ENCODE measurements at places on chromosomes 1 and 21.

GRCh38 chr1:217389895-217390294, 241.0 kb downstream of the GPATCH2 start:
- no peak for DNase-seq

GRCh38 chr21:21199342-21200102, 201.3 kb downstream of the NCAM2 start:
- DNase-seq: no peak

GRCh38 chr1:87104140-87104539, 189.7 kb downstream of the HS2ST1 start:
- no peak for DNase-seq

DNA sequence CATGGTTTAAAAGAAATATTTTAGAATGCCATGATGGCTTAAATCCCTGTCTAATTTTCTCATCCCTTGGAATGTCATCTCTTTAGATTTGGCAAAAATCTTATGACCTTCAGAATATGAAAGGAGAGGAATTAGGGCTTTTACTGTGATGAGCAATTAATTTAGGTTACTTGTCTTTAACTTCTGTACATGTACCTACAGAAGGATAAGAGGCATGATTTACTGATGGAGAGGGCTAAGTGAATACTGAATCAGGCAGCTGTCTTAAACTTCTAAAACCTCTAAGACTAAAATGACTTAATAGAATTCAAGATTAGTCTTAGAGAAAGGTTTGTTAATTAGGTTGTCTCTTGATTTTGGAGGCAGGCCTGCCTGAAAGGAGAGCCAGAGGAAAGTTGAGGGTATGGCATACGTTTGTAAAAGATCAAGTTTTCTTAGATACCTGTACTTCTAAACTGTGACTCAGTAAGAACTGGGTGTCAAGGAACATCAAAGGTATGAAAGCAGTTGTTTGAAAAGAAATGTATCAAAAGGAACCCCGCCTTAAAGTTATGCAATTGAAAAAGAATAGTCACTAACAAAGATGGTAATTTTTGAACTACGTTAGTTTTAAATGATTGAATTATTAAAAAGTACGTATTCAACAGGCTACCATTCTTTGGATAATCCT, 12.5 kb downstream of the MACO1 start:
- no peak for DNase-seq

DNA sequence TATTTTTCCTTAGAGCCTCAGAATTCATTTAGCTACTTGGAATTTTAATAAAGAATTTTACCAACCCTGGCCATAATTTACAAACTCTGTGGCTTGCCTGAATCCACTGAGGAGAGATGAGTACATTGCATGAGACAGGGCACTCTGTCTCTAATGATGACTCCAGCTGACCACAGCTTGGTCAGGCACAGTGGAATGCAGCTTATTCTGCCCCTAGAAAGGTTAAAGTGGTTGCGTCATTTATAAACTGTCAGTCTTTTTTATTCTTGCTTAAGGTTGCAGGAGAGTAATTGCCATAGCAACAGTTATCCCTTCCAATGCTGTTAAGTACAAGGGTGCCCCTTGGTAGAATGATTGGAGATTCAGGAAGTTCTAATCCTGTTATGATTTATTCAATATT, 28.3 kb downstream of the PDE4B start:
- no peak for DNase-seq

GRCh38 chr1:153261281-153262069, 2.0 kb downstream of the LORICRIN start:
- DNase-seq: peak; percentile 6

DNA sequence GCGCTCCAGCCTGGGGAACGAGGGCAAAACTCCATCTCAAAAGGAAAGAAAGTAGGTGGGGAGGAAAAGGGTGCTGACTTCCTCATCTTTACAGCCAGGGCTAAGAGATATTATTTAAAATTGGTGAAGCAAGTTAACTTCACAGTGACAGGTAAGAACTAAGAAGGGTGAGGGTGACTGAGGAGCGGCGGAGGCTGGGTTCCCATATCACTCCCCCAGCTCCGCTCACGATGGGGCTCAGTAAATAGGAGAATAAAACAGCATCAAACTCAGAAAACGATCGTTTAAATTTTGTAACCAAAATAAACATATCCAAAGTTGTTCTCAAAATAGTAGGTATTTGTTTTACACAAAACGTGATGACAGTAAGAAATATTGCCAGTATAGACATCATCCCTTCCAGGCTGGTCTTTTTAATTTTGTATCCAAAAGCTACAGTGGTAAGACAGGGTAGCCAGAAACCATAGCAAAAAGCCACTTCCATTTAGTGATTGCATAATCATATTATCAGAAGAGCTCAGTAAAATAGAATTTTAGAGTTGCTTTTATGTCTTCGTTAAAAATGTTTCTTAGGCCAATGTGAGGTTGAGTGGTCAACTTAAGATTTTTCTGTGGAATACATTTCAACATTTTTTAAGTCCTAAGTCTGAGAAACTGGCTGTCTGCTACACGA, 26.2 kb upstream of the ADARB1 start:
- no peak for DNase-seq

DNA sequence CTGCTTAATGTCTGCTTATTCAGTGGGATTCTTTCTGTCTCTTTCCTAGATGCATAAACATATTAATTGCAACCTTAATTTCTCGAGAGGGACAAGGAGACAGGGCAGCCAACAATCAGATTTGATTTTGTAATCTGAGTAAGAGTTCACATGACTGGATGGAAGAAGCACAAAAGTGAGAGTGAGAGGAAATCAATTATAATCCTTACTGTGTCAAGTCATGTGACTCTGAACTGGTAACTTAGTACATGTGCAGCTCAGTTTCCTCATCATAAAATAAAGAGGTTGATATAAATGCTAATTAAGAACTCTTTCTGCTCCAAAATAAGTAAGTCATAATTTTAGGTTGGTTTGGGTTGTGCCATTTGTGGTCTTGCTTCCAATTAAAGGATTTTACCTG, 439.5 kb downstream of the AMY1C start:
- DNase-seq: no peak

DNA sequence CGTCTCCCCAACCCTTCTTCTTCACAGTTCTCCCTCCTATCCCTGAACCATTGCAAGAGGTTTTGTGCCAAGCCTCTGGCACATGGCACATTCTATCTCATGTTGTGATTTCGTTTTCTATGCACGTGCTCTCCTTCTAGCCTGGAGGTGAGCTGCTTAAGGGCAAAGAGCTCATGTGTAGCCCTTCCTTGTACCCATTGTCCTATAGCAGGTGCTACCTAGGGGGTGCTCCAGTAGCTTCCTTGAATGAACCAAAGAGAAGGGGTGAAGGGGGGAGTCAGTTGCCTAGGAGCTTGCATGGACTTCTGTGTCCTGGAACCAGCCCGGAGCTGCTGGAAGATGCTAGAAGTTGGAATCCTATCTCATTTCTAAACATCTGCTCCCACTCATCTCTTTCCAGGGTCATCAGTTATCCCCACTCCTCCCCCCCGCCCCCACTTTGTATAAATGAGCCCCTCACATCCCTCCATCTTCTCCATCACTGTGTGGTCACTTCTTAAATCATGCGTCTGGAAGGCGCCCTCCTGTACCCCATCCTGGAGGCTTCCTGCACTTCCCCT, 535 bp upstream of the DISC1 start:
- peak; percentile 13 for DNase-seq

DNA sequence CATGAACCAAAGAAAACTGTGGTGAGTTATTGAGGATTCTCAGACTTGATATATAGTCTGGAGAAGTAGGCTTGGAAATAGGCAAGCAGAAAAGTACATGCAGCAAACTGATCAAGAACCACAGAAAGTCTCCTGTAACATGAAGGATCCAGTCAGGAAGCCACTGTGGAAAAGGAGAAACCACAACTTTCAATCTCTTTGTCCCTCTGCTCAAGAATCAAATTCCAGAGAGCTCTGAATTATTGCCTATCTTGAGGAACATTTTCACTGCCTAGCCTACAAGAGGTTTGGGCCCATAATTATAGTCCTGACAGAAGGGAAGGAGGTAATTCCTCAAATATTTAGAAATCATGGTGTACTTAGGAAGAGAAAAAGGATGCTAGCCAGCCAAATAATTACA, 43.0 kb upstream of the ADAMTS1 start:
- no peak for DNase-seq

GRCh38 chr1:94543001-94543400, 1.4 kb upstream of the F3 start:
- no peak for DNase-seq

- DNase-seq: no peak
These were observed 41.9 kb downstream of the C21orf91 start for GRCh38 chr21:17777072-17777765.

DNA sequence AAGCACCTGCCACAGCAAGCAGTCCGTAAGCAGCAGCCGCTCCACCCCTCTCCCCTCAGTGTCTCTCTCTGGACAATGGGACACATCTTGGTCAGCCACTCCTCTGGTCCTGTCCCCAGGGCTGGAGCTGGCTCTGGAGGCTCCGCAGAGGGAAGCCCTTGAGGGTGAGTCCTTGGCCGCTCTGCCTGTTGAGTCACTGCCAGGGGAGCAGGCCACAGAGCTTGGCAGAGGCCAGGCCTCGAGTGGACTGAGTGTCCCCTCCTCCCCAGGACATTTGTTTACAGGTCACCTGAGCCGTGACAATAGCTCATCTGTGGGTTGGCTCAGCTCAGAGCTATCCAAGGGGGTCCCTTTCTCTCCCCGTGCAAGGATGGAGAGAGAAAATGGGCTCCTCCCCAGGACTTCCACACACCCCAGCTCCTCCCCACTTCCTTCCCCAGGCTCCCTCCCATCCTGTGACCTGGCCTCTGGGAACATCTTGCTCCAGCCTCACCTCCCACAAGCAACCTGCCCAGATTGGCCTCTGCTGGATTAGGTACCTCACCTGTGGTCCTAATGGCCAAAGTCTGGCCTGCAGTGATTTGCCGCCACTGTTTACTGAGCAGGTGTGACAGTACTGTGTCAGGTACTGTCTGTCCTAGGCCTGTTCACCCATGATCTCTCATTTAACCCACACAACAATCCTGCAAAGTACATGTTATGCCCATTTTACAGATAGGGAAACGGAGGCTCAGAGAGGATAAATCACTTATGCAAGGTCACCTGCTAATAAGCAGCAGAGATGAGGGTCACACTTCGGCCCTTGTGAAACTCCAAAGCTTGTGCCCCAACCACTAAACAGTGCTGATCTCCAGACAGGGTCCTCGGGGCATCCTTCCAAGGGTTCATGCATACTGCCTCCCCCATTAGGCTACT, 4.8 kb downstream of the FAM131C start:
- DNase-seq: no peak

DNA sequence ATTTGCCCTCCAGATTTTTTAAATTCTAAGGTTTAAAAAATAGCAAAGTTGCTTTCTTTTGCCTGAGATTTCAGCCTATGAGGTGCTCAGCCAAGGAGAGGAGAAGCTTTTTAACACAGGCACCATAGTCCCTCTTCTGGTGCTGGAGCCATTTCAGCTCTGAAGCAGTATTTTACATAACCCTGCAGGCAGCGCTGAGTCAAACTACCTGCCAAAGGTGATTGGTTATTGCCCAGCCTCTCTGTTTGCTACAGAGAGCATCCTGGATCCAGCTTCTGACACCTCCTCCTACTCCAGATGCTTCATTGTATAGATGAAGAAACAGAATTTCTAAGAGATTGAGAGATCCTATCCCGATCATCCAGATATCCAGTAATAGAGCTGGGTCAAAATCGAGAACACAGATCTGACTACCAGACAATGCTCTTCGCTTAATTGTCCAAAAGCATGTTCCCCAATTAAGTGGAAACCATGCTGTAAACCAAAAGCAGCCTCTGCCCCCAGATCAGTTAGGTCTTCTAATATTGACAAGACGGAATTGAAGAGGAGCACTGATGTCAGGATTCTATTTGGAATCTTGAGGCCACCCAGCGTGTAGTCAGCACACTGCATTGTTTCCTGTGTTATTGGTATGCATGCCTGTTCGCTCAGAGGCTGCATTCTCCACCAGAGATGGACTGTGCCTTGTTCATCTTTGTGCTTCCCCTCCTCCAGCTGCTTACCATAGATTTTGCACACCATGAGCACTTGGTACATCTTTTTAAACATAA, 22.1 kb downstream of the RGS8 start:
- no peak for DNase-seq
